ENCODE measurements at places on chromosomes 13 and 19.
A peak's percentile ranks its signal among the peaks of the same experiment; 100 is the strongest.

DNA sequence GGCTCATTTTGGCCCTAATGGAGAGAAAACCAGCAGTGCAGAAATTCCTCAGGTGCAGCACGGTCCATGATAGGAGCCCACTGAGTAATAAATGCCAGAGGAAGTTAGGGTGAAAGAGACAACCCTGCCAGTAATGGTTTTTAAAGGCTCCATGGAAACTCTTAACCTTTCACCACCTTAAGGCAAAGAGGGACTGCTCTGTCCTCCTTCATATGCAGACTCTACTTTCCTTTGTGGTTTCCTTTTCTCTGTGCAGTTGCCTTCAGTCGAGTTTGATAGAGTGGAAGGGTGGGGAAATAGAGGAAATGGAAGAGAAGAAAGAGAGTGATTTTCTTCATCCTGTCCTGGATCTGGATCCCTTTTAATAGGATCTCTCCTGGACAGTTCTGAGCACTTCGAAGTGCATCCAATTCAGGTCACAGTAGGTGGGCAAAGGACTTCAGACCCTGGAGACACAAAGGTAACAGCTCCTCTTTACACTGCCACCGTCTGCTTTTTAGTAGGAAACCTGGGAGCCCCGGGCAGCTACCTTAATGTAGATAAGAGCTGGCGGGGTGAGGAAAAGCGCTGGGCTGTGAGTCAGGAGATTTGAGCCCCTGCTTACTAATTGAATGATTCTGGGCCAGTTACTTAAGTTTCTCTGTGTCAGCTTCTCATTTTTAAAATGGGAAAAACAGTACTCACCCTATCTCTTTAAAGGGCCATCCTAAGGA is 294.8 kb downstream of the KCNRG start:
- no peak for DNase-seq

DNA sequence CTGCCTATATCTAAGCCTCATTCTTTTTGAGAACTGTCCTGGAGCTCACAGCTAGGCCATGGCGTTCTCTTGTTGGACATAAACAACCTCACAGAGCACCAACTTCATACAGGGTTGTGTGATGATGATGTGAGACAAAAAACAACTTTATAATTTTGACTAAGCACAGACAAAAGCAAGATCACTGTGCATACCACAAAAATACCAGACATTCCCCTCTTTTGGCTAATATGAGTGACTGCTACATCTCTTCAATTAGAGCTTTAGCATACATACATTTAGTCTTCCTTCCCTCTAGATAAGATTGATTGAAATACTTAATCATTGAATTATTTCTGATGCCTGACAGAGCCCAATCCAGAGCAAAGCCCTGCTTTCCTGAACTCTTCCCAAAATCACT is 8.3 kb downstream of the MAB21L1 start:
- DNase-seq = no peak

DNA sequence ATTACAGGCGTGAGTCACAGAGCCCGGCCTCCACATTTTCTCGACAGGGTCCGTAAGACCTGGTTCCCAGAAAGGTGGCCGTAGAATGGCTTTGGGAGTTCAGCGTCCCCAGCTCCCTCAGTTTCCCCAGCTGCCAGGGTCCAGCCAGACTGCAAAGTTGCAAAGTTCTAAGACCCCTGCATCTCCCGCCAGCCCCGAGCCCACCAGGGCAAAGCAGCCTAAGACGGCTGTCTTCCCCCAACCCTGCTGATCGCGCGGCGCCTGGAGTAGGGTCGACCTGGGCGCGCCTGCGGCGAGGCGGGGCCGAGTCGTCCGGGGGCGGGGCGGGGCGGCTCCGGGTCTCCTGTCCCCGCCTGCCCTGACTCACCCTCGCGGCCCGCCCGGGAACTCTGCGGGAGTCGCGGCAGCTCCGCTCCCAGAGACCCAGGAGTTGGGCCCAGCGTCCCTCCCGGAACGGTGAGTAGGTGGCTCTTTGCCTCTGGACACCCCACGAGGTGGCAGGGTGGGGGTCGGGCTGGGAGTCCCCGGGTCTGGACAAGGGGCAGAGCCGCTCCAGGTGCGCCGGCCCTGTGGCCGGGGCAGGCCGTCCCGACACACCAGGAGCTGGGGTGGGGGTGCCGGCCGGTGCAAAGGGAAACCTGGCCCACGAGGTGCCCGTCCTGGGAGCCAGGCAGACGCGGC is at the start of gene LRRC8E:
LRRC8E (plus strand) TSS at position 366 of the 681 bp plus-strand sequence. CDS start 7,094 bp downstream, outside the sequence.
- DNase-seq = no peak

DNA sequence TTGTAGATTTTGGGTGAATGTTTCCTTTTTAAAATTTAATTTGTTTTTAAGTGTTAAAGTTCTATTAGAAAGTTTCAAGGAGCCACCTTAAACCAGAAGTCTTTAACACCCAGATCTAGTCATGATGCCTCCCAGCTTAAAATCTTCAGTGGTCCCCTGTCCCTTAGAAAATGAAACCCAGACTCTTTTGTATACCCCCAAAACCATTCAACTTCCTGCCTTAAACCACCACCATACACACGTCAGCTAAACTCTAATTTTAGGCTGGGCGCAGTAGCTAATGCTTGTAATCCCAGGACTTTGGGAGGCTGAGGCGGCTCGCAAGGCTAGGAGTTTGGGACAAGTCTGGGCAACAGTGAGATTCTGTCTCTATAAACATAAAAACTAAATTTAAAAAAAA is 37.9 kb downstream of the N4BP2L1 start:
- no peak for DNase-seq

- DNase-seq = no peak
Observed at GRCh38 chr13:74093691-74094090, 40.5 kb downstream of the KLF12 start.

GRCh38 chr19:35474104-35474503 is 16.2 kb downstream of the KRTDAP start:
- no peak for DNase-seq

GRCh38 chr19:39403331-39404312 is 3.0 kb upstream of the ZFP36 start:
- DNase-seq = peak; percentile 76

DNA sequence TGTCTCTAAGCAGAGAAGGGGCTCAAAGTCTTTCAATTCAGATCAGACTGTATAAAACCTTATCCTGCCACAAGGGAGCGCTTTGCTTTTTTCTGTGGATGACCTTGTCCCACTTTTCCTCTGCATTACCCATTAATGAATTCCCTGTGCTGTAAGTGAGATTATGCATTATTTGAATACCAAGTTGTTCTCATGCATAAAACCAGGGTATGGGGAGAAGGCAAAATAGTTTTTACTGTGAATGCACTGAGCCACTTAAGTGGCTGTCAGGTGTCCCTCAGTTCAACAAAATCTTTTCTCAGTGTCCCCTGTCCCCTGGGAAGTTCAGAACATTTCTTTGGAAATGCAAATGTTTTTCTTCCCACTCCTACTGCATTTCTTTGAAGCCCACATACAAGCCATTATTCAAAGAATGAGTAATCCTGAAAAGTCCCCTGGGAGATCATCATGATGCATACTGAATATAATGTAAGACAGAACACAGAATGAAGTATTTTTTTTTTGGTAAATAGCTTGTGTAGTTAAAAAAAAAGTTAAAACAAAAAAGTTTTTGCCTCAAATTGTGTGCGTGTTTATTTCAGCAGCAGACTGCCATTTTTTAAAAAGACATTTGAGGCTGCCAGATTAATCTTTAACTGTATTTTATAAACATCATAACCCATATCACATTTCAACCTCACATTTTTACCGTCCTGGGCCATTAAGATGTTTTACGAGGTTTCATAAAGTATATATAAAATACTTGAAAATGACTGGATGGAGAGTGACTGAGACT is 506.7 kb upstream of the PCDH9 start:
- DNase-seq = no peak

GRCh38 chr13:43682701-43683100 is 104.1 kb downstream of the ENOX1 start:
- DNase-seq = no peak

- DNase-seq = no peak
Observed at GRCh38 chr19:3607303-3608078, 816 bp upstream of the TBXA2R start.

Measured in germinal center (tissue), 1 donor.